ENCODE measurements at places on chromosomes 7 and 10.
A peak's percentile ranks its signal among the peaks of the same experiment; 100 is the strongest.

GRCh38 chr7:1950066-1950451 lies 280.0 kb downstream of the ELFN1 start:
- no peak for DNase-seq

- peak; percentile 59 for DNase-seq
Observed at GRCh38 chr10:62244785-62245467, 23.7 kb downstream of the RTKN2 start.

DNA sequence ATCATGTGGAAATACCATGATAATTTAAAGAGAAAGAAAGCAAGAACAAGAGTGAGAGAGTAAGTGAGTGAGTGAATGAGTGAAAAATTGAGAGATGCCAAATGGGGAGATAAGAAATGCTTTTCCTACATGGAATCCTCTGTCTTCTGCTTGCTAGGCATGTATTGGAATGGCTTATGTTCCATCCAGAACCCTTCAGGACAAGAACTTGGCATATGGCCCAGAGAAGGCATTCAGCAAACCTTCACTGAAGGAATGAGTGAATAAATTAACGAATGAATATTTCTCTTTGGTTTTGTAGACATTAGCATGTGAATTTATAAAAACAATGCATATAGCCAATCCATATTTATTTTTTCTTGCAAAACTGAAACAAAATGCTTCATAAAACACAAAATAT lies 162.2 kb downstream of the LRRTM3 start:
- DNase-seq: no peak

- peak; percentile 61 for DNase-seq
Observed at GRCh38 chr7:132446260-132446659, 130.0 kb downstream of the PLXNA4 start.

DNA sequence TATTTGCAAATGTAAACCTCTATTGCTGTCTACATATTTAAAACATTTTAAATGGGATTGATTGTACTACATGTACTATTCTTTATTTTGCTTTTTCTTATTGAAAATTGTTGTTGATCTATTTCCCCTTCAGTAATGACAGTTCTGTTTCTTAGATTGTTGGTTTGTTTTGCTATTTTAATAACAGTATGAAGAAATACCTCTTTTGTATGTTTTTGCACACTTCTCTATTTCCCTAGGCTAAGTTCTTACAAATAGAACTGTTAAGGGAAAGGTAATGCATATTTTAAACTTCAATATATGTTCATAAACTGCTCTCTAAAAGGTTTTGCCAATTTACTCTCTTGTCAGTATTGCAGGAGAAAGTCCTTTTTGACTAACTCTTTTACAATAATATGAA lies 195.0 kb upstream of the PRPS1L1 start:
- DNase-seq: no peak

DNA sequence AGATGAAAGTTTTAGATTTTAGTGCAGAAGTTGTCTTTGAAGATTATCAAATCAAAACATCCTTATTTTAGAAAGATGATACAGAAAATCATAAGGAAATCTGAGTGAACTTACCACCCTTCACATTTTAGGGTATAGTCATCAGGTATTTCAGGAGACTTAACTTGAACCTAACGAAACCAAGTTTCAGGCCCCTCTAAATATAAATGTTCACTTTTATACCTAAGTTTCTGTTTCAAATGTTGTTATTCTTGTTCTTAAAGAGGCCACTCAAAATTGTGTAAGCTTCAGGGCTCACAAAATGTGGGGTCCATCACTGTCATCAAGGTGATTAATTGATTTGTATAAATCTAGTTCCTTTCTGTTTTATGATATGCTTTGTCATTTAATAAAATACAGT lies 216.2 kb downstream of the KIAA1217 start:
- DNase-seq: no peak

DNA sequence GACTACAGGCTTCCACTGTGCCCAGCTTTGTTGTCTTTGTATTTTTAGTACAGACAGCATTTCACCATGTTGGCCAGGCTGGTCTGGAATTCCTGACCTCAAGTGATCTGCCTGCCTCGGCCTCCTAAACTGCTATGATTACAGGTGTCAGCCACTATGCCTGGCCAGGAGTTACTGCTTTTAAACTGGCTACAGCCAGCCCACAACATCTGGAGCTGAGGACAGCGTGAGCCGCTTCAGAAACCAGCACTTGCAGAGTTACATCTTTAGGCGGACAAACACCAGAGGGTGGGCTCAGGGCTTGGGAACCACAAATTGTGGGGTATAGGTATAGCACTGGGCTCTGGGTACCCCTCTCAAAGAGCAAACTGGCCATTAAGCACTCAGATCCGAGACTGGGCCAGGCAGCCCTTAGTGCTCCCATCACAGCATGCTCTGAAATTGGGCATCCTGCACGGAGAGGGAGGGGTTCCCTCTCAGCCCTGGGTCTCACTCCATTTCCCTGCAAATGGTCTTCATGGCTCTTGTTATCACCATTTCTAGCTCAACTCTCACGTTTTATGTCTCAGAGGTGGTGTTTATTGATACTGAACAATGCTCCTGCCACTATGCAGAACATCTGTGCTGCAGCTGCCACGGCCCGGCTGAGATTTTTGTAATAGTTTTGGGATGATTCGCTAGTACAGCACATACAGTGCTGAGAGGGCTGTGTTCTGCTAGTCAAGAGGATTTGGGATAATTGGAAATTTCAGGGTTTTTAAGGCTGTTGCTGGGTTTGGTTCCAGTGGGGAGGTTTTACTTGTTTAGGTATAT lies 146.4 kb upstream of the LYZL2 start:
- no peak for DNase-seq

DNA sequence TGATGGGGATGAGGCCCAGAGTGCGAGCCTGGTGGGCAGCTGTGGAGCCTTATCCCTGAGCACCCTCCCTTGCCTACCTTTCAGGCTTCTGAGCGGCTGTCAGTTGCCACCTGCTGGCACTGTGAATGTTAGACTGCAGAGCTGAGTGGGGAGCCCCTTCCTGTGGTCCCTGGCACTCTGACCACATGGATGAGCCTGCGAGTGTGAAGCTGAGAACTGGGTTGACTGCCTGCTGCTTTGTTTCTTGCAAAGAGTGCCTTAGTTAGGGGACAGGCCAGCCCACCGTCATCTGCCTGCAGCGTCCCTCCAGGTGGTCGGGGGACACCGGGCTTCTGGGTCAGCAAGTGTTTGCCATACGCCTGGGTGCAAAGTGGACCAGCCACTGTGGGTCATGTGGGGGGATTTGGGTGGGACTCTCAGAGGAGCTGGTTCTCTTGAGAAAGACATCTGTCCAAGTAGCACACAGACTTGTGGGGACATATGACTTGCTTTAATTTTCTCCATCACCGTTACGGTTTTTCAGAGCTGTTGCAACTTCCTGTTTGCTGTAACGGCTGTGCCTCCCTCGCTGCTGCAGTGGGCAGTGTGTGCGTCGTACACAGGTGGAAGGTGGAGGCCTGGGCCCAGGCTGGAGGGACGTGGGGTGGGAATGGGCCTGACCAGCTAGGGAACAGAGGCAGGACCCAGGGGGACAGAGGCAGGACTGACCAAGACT lies 13.7 kb downstream of the INPP5A start:
- peak; percentile 56 for DNase-seq

GRCh38 chr10:55641601-55642000 lies 719.5 kb downstream of the ZWINT start:
- no peak for DNase-seq

- no peak for DNase-seq
Observed at GRCh38 chr7:74037609-74038008, 9.6 kb downstream of the ELN start.

GRCh38 chr10:103145860-103146466 lies 47.1 kb downstream of the NT5C2 start:
- DNase-seq: peak; percentile 51

DNA sequence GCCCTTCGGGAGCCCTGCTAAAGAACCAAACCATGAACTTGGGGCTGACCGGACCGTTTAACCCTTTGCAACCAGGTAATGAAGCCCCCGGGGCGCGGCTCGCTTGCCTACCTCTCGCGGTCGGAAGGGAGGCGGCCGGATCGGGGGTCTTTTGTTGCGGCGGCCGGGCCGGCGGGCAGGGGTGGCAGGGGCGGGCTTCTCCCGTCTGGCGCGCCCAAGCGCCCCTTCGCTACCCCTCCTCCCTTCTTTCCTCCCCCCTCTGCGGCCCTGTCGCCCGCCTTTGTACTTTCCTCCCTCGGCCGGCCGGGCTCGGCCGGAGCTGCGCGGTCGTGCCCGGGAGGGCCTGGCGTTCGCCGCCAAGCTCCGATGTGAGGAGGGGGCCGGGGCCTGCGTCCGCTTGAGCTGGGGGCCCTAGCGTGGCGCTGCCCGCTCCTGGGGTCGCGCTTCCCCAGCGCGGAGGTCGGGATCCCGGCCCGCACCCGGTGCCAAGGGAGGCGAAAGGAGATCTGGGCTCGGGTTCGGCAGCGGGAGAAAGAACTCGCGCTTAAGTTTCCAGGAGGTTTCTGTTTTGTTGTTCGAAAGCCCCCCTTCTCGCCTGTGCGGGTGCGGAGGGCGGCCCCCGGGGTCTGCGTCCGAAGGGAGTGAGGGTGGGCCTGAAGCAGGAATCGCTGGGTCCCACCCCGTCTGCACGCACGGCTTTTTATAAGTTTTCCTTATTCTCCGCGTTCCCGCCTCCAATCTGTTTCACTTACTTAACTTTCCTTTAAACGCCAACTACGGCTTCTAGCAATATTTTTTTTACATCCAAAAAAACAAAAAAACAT lies 436.8 kb upstream of the GALNT17 start:
- no peak for DNase-seq

DNA sequence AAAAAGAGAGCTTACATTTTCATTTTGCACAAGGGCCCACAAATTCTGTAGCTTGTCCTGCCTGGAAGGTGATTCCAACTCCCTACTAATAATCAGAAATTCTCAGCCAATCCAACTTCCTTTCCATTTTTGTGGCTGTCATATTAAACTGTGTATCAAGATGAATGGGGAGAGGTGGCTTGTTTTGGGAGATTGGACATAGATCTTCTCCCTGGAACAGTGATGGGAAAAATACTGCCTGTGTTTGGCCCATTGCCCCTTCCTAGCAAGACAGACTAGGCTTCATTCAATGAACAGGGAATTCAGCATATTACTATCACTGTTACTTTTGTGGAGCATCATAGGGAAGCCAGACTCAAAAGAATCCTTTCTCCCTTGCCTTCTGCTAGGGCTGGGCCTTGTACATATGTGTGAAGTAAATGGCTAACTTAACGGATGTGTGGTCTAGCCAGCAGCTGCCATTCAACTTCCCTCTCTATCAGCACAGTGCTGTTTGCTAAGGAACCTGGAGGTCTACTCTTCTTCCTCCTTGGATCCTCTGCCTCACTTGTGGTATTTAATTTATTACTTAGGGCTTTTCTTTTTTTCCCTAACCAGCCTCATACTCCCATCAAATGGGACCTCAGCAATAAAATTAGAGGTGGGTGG lies 326.0 kb downstream of the BICC1 start:
- no peak for DNase-seq

DNA sequence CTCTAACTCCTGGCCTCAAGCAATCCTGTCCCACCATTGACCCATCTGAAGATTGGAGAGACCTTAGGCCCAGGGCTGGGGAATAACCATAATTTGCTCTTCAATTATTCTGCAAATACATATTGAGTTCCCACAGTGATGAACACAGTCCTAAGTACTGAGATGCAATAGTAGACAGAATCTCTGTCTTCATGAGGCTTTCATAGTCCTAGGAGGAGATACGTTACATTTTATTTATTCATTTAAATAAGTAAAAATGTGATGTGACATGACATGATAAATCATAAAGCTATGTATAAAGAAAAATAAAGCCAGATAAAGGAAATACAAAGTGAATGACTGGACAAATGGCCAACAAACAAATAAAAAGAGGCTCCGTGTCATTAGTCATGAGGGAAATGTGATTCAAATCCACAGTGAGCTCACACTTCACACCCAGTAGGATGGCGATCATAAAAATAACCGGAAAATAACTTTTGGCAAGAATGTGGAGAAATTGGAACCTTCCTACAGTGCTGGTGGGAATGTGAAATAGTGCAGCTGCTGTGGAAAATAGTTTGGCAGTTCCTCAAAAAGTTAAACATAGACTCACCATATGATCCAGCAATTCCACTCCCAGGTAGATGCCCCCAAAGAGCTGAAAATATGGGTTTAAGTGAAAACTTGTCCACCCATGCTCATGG lies 52.1 kb upstream of the JCAD start:
- no peak for DNase-seq

DNA sequence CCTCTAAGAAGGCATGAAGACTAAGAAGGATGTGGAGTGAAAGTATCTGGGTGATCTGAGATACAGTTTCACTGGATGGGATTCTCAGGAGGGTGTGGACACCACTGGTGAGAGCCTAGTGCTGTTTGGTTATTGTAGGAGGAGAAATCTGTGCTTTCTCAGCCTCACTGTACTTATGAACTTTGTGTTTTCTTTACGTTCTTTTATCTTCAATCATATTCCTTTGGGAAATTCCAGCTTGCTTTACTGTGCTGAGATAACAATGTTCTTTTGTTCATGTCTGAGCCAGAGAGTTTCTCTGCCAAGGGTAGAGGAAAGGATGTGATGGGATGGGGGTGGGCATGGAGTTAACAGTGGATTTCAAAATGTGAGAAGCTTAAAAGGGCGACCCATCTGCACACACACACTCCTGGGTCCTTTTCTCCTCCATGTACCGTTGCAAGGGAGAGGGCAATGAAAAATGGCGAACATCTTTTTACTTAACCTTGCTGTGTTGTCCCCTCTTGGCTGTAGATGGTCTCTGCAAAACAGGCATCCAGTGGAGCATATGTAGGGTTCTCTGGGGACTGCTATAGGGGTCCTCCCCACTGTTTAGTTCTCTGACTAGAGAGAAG lies 25.0 kb upstream of the TAX1BP1 start:
- DNase-seq: no peak

DNA sequence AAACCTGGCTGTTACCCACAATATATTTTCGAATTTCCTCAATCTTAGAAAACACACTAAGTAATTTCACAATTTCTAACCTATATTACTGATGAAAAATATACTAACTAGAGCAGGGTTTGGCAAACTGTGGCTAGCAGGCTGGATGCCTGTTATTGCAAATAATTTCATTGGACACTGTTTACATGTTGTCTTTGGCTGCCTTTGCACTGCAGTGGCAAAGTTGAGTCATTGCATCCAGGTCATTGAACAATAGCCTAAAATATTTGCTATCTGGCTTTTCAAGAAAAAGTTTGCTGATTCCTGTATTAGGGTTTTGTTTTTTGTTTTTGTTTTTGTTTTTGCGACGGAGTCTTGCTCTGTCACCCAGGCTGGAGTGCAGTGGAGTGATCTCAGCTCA lies 47.2 kb downstream of the KIF11 start:
- DNase-seq: no peak

Measured in inflammatory macrophage treated with lipopolysaccharide for 1 hour (primary cell).